ENCODE measurements at places on chromosomes 1 and 21. TPM values are rescaled to one million over a fixed set of nuclear protein-coding genes. Genes with fewer than 3 reads are reported as not detected.
A peak's percentile ranks its signal among the peaks of the same experiment; 100 is the strongest.

- no peak for DNase-seq
These were observed 131.1 kb downstream of the TMEM53 start for GRCh38 chr1:44543064-44543744.

The TSTD1 gene
- total RNA-seq: 39.7 TPM

- no peak for DNase-seq
These were observed 420.2 kb downstream of the KCTD3 start for GRCh38 chr1:215987092-215987875.

The DMBX1 gene
- total RNA-seq: not detected

- no peak for DNase-seq
These were observed 118.6 kb upstream of the IFFO2 start for GRCh38 chr1:19074902-19075721.

GRCh38 chr1:21909787-21910503 lies 27.2 kb downstream of the HSPG2 start:
- peak; percentile 67 for DNase-seq

The SYTL1 gene
- 0.43 TPM for total RNA-seq

- no peak for DNase-seq
These were observed 87.2 kb downstream of the SPAG17 start for GRCh38 chr1:118097622-118098348.

GRCh38 chr1:219568733-219569132 lies 44.2 kb downstream of the ZC3H11B start:
- DNase-seq: no peak

- no peak for DNase-seq
These were observed 51.9 kb upstream of the DMRTA2 start for GRCh38 chr1:50474859-50475809.

The CSRP1 gene
- 205 TPM for total RNA-seq

The TDRD10 gene
- total RNA-seq: 8.4 TPM

DNA sequence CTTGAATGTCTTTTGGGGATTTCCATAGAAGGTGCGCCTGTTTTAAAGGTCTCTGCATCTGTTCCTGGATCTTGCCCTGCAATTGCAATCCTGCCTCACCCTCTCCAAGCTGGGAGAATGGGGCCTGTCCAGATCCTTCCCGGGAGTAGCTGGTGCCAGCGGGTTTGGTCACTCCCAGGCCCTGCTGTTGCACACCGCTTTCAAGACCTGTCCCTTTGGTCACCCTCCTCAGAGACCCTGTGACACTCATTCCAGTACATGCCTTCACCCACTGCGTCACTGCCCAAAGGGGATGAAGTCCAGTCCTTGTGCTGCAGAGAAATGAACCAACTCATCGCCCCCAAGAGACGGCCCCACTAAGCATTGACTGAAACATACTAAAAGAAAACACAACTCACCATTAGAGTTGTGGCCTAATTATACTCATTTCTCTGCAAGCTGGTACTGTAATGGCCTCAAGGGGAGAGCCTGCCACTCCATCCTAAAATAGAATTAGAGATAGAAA lies 1.9 kb upstream of the IRF2BP2 start:
- DNase-seq: peak; percentile 48

DNA sequence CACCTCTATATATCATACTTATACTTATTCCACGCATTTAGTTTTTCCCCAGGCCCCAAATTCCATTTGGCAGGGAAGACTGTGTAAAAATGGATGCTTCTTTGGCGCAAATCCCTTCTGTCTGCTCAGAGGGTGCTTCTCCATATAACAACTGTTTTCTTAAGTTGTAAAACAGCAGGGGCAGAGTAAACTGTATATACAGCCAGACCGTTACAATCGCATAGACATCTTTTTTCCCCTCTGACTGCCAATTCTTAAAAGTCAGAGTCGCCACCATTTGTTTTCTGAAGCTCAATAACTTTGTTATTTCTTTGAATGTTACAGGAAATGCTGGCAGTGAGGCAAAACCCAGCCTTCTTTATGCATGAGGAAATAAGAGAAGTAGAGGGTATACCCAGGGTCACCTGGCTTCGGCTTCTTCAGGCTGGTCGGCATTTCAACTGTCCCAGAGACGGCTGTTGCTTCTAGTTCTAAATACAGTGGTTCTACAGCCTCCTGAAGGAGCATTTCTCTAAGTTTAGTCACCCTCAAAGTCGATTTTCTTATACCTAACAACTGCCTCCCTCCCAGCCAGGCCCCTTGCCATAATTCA lies 188.4 kb downstream of the CLIC6 start:
- DNase-seq: no peak

Measured in ovary (tissue), 10 donors.